ENCODE measurements at places on chromosomes 5 and 9.

- no peak for DNase-seq
Observed at GRCh38 chr5:22850981-22851380, 2.2 kb downstream of the CDH12 start.

DNA sequence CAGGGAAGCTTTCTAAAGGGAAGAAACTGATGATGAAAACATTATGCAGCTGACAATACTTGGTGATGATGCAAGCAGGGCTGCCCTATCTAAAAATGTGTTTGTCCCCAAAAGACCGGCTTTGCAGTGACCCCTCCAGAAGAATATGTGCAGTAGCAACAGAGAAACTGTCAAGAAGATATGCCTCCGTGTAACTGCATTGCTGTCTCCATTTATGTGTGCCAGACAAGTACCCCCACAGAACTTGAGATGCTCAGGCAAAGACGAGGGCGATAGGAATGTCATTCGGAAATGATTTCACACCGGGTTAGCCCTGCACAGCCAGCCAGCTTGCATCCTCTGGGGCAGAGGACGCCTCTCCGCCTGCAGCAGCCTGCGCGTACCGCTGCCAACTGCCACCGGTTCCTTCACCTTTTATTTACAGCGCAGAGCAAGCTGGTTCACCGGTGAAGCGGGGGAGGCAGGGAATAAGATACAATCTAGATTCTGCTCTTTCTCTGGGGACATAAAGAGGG is 2.0 kb downstream of the GABBR2 start:
- DNase-seq: no peak

- no peak for DNase-seq
Observed at GRCh38 chr9:81574405-81574804, 114.9 kb downstream of the TLE1 start.

DNA sequence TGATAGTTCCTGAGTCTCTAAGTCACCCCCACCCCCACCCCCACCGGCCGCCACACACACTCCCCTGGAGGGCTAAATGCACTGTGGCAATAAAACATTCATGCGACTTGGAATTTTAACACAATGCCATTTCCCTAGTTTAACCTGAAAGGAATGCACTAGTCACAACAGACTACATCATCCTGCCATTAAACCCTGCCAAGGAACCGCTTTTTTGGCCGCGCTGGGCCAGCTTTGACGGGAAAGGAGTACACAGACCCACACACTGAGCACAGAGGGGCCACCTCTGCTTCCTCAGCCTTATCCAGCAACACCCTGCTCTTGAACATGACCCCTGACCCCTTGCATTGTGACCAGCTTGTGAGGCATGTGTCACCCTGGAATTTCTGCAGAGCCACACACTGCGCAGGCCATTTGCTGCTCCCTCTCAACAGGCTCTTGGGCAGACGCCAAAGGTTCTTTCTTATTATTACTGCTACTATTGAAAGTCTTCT is 165.3 kb downstream of the BNC2 start:
- DNase-seq: no peak

DNA sequence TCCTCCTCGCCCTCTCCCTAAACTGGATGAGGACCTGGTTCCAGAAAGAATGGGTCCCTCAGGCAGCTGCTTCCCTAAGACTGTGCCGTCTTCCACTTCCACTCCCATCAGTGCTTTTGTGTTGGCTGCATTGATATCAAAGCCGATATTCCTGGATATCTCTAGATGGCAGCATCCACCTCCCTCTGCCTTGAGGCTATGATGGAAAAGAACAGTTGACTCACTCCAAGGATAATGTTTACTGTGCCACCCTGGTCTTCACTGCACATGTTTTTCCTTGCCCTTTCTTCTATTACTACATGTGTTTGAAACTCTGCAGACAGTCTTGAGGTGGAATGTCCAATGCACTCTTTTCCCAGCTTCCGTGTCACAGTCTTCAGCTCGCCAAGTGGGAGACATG is 211.6 kb downstream of the MAST4 start:
- peak; percentile 43 for DNase-seq

DNA sequence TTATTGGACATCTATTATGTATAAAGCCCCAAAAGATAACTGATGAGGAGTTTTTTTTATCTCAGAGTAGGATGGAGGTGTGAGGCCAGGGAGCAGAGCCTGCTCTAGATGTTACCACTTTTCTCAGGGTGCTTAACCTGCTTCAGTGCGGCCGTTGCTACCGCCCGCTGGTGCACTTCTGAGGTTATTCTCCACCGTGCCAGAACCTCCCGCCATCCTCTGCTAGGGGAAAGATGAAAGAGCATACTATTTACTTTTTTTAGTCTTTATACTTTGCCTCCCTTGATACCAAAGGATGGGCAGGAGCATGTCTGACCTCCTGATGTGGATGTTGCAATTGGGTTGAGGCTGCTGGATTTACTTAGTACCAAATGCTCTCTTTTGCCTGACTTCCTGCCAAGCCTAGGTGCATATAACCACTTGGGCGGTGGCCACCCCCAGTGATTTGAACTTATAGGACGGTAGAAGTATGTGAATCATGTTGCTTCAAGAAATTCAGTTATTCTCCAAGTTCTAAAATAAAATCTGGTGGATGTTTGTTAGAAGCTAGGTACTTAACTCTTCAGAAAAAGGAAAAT is 71.1 kb upstream of the HSPB3 start:
- no peak for DNase-seq

- DNase-seq: no peak
Observed at GRCh38 chr9:130965680-130966079, 26.6 kb upstream of the FIBCD1 start.

DNA sequence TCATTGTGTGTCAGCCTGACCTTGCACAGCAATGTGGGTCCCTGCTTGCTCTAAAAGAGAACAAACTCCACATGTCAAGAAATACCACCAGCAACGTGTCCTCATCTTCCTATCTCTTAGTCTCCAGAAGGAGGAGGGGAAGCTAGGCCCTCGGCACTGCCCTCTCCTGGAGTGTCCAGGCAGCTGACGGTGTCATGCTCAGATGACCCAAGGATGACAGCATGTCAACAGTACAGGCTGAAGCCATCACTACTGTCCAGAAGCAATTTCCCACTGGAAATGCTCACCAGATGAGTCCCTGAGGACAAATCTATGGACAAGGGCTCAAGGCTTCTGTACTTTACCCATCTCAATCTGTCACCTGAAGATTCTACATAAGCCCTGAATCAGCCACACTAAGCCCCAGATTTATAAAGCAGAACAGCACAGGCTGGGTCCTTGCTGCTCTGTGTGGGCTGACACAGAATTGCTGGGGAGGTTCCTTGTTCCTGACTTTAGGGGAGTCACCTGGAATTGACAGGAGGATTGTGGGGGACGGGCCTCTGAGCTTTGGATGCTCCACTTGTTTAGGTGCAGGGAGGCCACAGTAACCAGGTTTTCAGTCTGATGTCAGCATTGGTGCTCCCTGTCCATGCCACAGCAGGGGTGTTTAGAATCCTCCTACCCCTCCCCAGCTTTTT is 210.2 kb downstream of the DAB2IP start:
- no peak for DNase-seq

GRCh38 chr9:18350995-18351595 is 122.9 kb upstream of the ADAMTSL1 start:
- DNase-seq: no peak

DNA sequence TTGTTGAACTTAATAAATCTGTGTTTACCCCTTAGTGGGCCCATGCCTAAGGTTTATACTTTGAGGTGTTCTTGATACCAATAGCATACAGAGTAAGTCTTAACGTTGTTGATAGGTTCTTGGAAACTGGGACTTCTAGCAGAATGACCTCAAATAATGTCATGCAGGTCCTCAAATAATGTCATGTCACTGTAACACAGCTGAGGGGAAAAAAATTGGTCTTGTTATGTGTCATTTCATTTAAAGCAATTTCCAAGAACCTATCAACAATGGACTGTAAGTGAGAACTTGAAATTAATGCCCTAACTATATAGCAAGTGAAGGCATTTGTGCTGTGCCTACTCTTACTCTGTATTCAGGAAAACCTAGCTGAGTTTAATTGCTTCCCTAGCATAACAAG is 7.2 kb downstream of the DNAJA1 start:
- no peak for DNase-seq

DNA sequence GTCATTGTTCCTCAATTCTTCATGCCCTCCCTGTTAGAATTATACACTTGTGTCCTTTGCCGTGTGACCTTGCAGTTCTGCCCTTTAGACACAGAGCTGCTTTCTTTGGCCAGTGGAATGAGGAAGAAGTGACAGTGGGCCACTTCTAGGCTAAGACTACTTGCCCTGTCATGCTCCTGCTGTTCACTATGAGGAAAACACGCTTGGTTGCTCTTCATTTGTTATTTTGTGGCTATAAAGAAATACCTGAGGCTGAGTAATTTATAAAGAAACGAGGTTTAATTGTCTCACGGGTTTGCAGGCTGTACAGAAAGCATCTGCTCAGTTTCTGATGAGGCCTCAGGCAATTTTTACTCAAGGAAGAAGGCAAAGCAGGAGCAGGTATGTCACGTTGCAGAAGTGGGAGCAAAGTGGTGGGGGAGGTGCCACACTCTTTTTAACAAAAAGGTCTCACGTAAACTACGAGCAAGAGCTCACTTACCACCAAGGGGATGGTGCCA is 279.1 kb upstream of the DMAC1 start:
- no peak for DNase-seq

GRCh38 chr5:36529142-36529541 is 77.3 kb upstream of the SLC1A3 start:
- no peak for DNase-seq

GRCh38 chr5:80632700-80633099 is 21.8 kb upstream of the MSH3 start:
- no peak for DNase-seq

DNA sequence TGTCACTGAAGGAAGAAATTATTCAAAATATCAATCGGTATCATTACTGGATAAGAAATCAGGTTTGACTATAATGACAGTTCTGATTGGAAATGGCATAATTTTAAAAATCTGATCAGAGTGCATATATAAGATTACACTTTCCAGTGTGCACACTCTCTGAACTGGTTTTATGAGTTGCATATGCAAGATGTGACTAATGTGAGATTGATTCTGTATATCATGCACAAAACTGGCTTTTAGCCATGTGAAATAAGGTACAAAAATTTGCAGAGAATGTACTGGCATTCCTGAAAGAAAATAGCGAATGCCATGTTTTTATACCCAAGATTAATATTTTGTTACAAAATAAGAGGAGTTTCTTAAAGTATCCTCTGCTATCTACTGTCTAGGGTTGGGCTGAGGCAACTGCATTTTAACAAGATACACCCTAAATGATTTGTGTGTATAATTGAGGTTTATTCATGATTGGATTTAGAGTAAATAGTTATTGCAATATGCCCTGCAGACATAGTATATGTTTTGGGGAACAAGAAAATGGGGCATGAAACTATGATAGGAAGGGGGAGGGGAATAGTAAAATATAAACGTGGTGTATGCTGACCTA is 70.7 kb downstream of the LNPEP start:
- DNase-seq: no peak

GRCh38 chr5:175548626-175549311 is 70.4 kb downstream of the SFXN1 start:
- no peak for DNase-seq

- DNase-seq: no peak
Observed at GRCh38 chr5:62046191-62046590, 259.8 kb upstream of the KIF2A start.

DNA sequence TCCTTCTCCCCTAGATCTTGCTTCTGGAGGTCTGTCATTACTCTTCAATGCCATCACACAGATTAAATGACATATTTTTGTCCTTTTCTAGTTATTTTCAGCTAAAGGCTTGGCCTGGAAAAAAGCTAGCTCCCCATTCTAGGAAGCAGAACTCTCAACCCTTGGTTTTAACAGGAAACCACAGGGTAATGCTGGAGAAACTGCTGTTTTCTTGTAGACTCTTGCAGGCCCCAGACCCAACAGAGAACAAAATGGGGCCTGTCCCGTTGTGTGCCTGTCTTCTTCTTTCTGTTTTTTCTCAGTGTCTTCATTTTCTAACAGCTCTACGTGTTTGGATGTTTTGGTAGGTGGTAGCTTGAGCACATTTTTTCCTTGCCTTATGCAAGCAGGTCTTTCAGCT is 21.5 kb downstream of the DCANP1 start:
- no peak for DNase-seq

DNA sequence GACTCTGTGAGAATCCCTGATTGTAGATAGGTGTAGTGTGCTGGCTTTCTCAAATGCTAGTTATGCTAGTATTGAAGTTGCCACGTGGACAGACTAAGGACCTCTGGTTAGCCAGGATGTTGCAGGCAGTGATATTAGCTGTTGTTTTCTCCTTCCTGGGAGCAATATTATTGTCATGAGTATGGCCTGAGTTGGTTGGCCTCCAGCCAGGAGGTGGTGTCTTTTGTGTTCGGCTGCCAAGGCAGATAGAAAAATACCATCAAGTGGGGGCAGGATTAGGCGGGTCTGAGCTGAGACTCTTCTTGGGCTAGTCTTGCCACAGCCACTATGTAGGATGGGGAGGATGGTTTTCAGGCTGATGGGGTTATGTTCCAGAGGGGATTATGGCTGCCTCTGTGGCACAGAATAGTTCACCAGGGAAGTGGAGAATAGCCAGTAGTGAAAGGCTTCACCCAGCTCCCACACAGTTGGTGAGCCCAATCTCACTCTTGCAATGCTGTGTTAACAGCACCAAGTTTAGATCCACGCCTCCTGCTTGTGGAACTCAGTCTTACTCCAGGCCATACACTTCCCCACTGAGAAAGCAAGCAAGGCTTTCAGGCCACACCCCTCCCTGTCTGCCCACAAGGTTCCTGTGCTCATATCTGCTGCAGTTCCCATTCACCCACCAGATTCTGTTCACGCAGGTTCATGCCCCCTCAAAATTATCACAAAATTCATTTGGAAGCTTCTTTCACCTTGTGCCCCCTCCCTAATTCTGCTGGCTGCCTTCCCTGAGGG is 31.2 kb downstream of the GHR start:
- no peak for DNase-seq

DNA sequence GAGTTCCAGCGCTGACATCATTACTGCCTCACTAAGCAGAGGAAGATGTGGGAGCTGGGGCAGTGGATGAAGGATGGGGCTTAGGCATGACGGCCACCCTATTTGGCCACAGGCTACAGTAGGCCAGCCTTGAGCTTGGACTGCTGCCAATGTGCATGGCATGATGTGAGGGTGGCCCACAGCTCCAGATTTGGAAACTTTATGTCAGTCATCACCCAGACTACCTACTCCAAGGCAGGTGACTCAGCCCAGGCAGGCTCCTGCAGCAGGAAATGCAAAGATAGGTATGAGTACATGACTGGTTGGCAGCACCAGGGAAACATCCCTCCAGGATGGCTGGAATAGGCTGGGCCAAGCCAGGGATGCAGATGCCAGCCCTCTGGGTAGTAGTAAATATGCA is 303.6 kb downstream of the SPOCK1 start:
- no peak for DNase-seq
